EL (cell line): ENCODE measurements at places on chromosomes 12 and 14.
A peak's percentile ranks its signal among the peaks of the same experiment; 100 is the strongest.

DNA sequence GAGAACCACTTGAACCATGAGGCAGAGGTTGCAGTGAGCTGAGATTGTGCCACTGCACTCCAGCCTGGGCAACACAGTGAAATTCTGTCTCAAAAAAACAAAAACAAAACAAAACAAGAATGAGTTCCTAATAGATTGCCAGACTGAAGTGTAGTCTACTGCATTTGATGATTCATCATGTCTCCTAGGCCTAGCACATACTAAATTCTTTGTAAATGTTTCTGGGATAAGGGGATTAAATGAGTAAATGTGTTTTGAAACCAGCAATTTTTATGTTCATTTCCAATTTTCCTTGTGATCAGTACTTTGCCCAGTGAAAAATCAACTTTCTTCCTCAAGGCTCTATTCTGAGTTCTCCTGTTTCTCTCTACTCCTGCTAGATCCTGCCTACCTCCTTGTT is 2.9 kb upstream of the DYRK2 start:
- DNase-seq, result peak; percentile 31

- DNase-seq, result peak; percentile 14
These were observed 72.0 kb upstream of the DBX2 start for GRCh38 chr12:45122768-45123380.

- DNase-seq, result peak; percentile 29
These were observed 11.4 kb downstream of the TMEM121 start for GRCh38 chr14:105537580-105538474.

GRCh38 chr12:47111854-47112253 is 32.1 kb upstream of the AMIGO2 start:
- DNase-seq, result no peak

- DNase-seq, result no peak
These were observed 105.8 kb downstream of the TGFB3 start for GRCh38 chr14:75875958-75876357.

GRCh38 chr12:11717519-11717961 is 68.1 kb downstream of the ETV6 start:
- DNase-seq, result peak; percentile 40

- no peak for DNase-seq
These were observed 6.2 kb upstream of the ELK3 start for GRCh38 chr12:96187956-96188355.

- DNase-seq, result no peak
These were observed 93.4 kb downstream of the PHLDA1 start for GRCh38 chr12:75938189-75938588.

DNA sequence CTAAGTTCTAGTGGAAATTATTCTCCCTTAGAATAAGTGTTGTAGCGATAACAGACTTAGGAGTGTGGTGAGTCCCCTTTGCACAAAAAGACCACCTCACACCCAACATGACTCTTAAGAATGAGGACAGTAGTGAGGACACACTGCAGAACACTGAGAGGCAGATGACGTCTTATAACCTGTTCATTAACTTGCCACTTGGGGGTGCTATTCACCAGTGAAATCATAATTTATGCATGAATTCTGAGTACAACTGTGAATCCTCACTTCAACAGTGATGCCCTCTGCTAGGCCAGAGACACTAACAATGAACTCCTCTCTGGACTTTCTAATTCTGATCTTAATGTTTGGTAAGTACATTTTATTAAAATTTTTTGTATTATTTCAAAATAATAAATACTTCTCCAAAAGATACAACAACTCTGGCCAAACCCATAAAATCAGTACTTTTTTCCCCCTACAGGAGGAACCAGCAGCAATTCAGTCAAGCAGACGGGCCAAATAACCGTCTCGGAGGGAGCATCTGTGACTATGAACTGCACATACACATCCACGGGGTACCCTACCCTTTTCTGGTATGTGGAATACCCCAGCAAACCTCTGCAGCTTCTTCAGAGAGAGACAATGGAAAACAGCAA is 274.7 kb downstream of the DAD1 start:
- DNase-seq, result peak; percentile 47
